ENCODE measurements at places on chromosomes 4 and X.

DNA sequence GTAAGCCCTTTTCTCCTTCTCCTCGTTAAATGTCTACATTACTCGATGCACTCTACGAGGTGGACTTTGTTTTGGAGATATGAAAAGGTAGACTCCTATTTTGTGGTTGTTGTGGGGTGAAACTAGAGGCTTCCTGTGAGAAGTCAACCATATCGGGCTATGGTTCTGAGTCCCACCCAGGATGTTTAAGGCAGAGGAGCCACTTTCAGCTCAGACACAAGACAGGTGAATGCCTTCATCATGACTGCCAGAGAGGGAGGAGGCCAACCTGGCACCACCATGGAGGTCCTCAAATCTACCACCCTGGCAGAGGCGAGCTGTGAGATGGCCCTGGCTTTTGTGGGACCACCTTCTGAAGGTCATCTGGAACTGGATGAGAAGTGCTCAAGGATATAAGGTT is 154.4 kb upstream of the KLF3 start:
- DNase-seq, result no peak

- no peak for DNase-seq
These were observed 82.7 kb downstream of the TENM3 start for GRCh38 chr4:182325848-182326255.

- peak; percentile 73 for DNase-seq
These were observed 242.0 kb downstream of the BCOR start for GRCh38 chrX:39855748-39856129.

GRCh38 chr4:2256781-2257191 is 5.1 kb downstream of the MXD4 start:
- DNase-seq, result no peak

- no peak for DNase-seq
These were observed 373.0 kb downstream of the MID1IP1 start for GRCh38 chrX:39174241-39174771.

- no peak for DNase-seq
These were observed 44.2 kb upstream of the RHOH start for GRCh38 chr4:40152637-40153036.

- no peak for DNase-seq
These were observed 686.0 kb downstream of the STPG2 start for GRCh38 chr4:97457253-97457652.

DNA sequence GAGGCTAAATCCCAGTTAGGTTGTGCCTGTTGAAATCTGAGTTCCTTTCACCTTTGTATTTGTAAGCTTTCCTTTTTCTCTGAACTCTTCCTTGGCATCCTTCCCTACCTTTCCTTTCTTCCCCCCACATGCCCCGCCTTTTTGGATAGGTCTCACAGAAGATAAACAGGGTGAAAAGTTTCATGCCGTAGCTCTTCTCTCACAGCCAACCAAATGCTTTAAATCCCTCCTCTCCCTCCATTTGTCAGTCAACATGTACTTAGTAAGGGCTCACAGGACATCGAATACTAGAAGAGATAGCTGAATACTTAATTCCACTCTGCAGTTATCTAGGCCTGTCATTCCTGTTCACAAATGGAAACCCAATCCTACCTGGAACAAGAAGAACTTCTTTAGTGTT is 107.1 kb upstream of the BMPR1B start:
- DNase-seq, result no peak

Measured in A172 (cell line).